ENCODE measurements at places on chromosomes 1 and 21. TPM values are rescaled to one million over a fixed set of nuclear protein-coding genes. Genes with fewer than 3 reads are reported as not detected.

GRCh38 chr21:43893536-43894205 is 28.6 kb downstream of the AGPAT3 start:
- DNase-seq: no peak

DNA sequence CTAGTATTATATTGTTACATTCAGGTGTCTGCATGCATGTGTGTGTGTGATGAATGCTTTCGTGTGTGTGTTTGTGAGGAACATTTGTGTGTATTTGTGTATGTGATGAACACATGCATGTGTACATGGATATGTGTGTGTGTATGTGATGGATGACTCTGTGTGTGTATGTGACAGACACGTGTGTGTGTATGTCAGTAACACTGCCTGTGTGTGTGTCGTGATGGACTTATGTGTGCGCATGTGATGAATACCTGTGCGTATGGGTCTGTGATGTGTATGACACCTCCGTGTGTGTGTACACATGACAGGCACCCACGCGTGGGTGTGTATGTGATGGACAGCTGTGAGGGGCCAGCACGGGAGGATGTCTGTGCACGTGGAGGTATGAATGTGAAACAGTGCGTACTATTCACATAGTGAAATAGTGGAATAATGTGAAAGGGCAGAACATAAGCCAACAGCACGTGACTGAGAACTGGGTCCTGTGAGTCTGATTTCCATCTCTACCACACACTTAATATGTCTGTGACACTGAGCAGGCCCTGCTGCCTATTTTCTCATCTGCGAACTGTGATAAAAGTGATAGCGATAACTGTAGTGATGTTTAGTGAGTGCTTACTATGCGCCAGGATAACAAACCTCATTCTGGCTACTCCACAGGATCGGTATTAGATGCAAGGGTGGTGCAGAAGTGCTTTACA is 41.8 kb upstream of the CSF3R start:
- peak; percentile 22 for DNase-seq

FAM177B gene
- total RNA-seq: not detected

RUNX1 gene
- total RNA-seq: 0.25 TPM

GPR61 gene
- 0.15 TPM for total RNA-seq
